Stimulated activated CD8-positive, alpha-beta memory T cell treated with anti-CD3 and anti-CD28 coated beads, Interleukin-7, amount 100 ng/mL, for 1 hour (primary cell): ENCODE measurements at places on chromosomes 2 and 18.

- DNase-seq: no peak
Observed at GRCh38 chr2:105287692-105288091, 41.8 kb downstream of the TGFBRAP1 start.

DNA sequence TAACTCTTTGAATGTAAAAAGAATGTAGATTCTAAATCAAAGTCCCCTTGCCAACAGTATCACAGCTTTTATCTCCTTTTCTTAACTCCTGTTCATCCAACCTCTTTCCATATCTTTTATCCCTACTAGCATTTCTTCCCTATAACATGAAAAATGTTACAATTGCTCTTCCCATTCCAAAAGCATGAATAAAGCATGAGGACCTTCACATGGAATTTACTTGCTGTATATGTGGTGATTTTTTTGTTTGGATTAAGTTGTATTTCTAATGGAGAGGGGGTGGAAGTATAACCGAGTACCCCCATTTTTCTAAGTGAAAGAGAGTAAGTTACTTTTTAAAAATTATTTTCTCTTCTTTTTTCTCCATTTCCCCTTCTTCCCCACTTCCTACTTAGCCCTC, 94.9 kb upstream of the RBBP8 start:
- DNase-seq: no peak

- DNase-seq: no peak
Observed at GRCh38 chr2:19048593-19049266, 309.7 kb downstream of the OSR1 start.

GRCh38 chr18:2811416-2811815, 35.4 kb upstream of the EMILIN2 start:
- DNase-seq: no peak

DNA sequence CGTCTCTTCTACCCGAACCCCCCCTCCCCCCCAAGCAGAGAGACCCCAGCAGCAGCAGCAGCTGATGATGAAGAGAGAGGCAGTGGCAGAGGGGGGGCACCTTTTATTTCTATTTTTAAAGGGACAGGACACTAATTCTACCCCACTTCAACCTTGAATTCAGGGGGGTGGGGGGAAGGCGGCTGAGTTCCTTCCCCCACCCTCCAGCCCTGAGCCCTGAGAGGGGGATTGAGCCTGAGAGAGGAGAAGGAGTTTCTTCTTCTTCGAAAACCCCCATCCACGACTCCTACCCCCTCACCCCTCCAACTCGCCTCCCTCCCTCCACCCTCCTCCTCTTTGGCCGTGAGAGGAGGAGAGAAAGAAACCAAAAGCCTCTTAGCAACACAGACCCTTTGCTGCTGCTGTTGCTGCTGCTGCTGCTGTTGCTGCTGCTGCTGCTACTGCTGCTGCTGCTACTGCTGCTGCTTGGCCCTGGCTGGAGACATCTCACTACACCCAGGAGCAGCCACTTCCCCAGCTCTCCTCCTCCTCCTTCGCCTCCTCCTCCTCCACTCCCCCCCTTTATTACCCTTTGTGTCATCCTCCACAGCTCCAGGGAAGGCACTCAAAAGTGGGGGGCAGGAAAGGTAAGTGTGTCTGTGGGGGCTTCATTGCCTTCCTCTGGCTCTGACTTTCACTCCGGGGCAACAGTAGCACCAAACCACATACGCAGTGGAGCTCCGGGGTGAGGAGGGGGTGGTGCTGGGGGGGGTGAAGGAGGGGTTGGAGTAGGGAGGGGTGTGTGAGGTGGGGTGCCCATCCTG, at the start of gene MBD5:
TSS of gene MBD5 (plus strand) at position 33 of the 803 bp plus-strand sequence.
- DNase-seq: peak; percentile 20

DNA sequence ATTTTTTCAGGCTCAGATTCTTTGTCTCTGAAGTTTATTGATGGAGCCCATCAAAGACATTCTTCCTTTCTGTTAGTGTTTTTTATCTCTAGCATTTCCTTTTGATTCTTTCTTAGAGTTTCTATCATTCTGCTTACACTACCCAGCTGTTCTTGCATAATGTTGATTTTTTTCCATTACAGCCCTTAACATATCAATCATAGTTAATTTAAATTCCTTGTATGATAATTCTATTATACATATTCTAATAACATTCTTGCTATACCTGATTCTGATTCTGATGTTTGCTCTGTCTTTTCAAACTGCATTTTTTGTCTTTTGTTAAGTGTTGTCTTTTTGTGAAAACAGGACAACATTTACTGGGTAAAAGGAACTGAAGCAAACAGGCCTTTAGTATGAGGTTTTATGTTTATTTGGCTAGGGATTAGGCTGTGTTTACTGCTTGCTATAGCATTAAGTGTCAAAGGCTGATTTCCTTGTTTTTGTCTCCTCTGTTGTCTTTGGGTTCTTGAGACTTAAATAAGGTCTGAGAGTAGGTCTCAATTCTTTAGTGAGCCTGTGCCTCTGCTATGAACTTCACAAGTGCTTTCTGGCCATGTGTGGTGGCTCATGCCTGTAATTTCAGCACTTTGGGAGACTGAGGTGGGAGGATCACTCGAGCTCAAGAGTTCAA, 8.0 kb upstream of the STAM2 start:
- no peak for DNase-seq

DNA sequence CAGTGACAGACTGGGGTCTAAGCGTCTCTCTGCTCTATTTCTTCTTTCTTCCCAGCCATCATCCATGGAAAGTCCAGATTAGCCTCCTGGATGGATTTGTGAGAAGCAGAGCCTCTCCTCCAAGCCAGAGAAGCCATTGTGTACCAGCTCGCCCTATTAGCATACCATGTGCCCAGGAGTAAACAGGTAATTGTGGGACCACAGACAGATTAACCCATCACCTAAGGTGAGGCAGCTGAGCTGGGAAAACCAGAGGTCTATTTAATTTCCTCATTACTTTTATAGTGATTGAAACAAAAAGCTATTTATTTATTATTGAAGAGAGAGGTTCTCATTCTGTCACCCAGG, 54.7 kb upstream of the NT5C1B start:
- DNase-seq: no peak

- no peak for DNase-seq
Observed at GRCh38 chr2:154125891-154126290, 254.2 kb downstream of the GALNT13 start.

DNA sequence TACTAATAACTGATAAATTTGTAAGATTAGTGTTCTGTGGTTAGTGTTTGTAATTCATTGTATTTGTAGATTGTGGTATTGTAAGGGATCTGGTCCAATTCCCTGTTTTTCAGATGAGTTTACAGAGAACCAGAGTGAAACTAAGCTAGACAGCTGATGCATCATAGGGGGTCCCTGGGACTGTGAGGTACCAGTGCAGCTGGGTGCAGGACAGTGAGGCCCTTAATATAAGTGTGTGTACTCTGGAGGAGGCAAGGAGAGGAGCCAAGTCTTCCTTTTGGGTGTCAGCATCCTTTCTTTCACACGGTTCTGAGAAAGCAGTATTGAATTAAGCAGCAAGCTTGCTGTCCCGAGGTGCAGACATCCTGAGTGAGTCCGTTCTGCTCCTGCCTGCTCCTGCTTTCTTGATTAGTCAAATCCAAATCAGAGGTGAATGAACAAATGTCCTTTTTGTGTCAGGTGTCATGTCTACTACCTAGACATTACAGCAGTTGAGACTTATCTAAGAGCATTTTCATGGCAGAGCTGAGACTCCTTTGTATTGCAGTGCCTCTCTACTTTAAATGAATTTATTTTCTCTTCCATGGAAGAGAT, 194.9 kb downstream of the MCFD2 start:
- DNase-seq: no peak

GRCh38 chr2:235070063-235070706, 118.4 kb downstream of the SH3BP4 start:
- DNase-seq: no peak

DNA sequence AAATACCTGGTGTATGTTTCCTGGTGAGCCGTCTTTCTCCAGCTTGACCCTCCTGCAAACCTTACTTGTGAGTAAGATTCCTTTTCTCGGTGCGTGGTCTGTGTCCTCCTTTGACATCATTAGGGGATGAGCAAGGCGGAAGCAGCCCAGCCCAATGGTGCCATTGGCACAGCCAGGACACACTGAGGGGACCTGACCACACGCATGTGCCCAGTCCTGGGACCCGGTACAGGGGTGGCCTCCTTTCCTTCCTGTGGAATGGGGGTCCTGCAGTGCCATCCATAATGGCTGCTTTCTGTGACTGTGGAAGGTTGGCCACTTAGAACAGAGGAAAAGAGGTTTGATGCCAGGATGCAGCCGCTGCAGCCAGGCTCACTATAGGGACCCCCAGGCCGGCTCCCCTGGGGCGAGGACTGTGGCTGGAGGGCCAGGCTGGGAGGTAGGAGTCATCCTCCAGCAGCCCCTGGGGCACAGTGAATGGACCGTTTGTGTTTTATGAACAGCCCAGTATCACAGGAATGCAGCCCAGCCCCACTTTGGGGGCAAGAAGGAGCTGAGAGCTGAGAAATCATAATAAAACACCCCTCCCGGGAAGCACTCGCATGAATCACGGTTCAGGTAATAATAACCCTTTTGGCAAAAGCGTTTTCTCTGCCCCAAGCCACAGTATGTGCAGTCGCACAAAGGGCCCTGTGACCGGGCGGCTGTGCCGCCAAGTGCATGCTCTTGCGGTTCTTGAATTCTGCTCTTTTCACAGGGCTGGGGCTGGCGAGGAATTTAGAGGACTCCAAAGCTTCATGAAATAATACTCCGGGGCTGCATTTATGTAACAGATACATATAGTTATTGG, 73.2 kb downstream of the ASB1 start:
- no peak for DNase-seq

DNA sequence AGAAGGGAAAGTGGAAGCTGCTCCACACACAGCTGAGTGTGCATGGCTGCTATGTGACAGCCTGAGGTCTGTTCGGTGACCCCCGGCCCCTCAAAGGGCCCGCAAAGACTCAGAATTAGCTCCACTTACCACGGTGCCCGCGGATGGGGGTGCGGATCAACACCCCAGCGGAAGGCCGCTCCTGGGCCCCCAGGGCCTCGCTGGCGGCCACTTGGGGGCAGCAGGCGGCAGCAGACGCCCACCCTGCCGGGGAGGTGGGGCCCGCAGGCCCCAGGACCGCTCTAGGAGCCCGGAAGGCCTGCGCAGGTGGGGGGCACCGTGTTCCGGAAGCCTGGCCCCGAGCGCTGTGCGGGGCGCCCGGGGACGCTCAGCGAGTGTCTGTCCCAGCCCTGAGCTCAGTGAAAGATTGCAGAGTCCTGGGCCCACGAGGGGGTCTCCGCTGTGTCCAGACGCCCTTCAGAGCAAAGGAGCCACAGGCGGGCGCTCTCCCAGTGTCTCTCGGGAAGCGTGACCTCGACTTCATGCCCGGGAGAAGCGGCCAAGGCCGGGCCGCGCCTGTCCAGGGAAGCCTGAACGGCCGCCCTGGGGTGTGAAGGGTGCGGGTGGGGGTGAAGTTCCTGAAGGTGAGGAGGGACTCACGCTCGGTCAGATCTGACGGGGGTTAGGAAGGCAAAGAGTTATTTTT, 118.7 kb downstream of the VAPA start:
- no peak for DNase-seq
